ENCODE measurements at places on chromosomes 1 and 21.

DNA sequence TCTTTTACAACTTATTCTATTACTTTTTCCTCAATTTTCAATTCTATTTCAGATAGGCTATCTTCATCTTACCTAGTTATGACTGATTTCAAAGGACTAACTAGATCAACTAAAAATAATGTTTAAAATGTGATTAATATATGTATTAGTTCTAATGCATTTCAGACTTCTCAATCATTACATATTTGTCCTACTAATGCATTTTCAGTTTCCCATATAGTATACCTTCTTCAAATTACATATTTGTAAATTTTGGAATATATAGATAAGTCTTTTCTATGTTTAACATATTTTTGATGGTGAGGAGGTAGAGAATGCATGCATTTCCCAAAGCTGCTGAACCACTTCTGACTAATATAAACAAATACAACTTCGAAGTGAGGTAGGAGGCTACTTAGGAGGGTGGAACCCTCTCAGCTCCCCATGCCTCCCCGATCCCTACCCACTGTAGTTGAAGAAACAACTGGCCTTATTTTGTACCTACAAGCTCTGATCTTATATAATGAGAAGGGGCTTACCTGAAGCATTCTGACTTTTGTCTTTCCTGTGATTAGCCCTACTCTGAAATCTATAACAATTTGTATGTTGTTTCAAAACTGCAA, 1.7 kb downstream of the TRMT1L start:
- no peak for DNase-seq

GRCh38 chr1:234875953-234876855, 252.4 kb downstream of the TOMM20 start:
- DNase-seq, result no peak

DNA sequence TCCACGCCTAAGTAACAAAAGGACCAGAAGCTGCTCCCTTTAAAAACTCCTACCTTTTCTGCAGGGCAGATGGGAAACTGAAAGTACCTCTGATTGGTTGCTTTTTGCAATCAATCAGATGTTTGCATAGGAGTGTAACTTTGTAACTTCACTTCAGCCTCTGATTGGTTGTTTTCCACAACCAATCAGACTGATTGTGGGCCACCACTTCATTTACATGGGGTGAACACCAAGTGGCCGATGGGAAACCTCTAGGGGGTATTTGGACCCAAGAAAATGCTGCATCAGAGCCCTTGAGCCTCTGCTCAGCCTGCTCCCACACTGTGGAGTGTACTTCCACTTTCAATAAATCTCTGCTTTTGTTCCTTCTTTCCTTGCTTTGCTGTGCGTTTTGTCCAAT, 32.8 kb upstream of the CD1D start:
- no peak for DNase-seq

DNA sequence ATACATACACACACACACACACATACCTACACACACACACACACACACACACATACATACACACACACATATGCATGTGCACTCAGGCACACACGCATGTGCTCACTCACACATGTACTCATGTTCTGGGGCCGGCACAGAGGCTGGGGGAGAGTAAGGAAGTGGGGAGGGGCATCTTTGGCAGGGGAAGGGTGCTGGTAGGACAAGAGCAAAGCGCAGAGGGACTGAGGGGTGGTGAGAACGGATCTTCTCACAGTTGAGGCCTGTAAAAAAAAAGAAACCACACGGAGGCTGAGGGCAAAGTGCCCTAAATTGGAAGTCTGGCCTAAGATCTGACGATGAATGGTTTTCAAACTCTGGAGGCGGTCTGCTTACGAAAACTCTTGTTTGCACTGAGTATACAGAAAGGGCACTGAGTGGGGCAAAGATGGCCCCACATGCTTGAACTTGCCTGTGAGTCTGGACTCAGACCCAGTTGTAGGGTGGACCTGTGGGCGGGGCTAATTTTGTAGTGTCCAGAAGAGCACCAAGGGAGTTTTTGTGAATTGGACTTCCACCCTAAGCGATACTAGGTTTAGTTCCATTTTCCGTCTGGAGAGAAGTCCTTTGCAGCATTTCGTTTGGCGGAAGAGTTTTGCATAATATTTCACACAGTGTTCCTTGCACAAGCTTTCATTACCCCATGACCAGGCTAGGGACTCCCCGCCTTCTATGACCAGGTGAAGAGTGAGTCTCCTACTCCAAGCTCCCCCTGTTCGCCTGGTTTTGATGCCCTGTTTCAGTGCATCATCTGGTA, 79.3 kb upstream of the LYST start:
- DNase-seq, result no peak

- DNase-seq, result no peak
Measured at GRCh38 chr1:3490046-3490745, 35.7 kb downstream of the ARHGEF16 start.

DNA sequence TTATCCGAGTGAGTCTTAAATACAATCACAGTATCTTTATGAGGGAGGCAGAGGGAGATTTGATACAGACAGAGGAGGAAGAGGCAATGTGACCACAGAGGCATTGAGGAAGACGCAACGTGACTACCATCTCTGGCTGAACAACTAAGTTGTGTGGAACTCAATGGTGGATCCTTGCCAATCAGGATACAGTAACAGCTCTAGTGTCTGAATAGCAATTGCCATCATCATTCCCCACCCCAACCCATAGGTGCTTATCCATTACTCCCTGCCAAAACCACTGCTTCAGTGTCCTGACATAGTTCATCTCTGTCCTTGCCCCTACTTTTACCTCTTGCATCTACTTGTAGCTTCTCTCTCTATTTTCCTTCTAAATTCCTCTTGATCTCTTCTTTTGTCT, 20.5 kb upstream of the RHBDL2 start:
- DNase-seq, result peak; percentile 81

GRCh38 chr1:200035397-200035955, 8.0 kb downstream of the NR5A2 start:
- DNase-seq, result no peak

GRCh38 chr1:228073857-228074545, 8.5 kb upstream of the ARF1 start:
- DNase-seq, result no peak

DNA sequence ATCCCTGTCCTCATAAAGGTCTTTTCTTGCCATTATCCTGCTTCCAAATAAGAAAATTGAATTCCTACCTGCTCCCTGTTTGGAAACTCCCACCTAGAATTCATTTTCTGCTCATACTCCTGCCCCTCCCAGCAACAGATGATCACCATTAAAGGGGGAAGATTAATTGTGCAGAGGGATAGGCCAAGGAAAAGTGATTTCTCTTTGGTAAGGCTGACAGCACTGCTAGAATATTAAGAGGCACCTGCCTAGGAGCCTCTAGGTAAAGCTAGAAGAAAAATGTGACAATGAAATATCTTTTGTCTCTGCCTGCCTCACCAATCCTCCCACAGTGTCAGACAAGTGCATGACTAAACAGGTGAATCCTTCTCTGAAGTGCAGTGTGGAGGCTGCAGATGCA, 77.0 kb upstream of the SPATA6 start:
- DNase-seq, result no peak

All from fibroblast of skin of right quadriceps (primary cell).